NCI-H187 (cell line): ENCODE measurements at places on chromosomes 12 and 14.

DNA sequence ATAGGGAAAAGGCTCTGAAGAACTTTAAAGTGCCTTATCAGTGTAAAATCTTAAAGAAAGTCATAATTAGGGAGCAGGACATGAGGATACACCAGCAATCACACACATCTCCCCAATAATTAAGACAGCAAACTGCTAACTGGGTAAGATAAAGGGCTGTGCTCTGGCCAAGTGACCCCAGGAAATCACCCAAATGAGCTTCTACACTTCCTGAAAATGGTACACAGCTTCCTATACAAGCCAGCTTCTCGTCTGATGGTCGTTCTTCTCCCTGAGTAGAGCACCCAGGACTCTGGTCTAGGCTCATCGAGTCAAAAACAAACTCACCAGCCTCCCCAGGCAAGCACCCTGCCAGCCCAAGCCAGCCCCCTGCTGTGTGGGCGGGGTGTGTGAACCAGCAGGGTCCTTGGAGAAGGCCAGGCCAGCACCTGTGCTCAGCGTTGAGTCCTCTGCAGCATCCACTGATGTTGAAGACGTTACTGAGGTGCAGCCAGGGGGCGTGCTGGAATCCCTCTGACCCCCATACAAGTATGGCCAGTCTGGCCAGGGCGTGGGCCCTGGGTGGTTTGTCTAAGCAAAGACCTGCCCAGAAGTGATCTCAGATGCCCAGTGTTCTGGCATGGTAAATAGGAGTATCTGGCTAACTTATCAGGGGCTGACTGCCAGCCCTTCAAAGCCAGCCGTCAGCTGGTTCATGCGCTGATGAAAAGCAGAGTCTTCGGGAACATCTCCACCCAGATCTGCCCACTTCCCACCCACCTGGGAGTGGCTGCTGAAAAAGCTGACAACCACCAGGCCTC lies 41.4 kb downstream of the ACTN1 start:
- DNase-seq: no peak

GRCh38 chr12:56220611-56221231 lies 1.0 kb downstream of the RNF41 start:
- DNase-seq: no peak

GRCh38 chr14:67539116-67539515 lies 6.0 kb downstream of the PLEKHH1 start:
- DNase-seq: no peak

DNA sequence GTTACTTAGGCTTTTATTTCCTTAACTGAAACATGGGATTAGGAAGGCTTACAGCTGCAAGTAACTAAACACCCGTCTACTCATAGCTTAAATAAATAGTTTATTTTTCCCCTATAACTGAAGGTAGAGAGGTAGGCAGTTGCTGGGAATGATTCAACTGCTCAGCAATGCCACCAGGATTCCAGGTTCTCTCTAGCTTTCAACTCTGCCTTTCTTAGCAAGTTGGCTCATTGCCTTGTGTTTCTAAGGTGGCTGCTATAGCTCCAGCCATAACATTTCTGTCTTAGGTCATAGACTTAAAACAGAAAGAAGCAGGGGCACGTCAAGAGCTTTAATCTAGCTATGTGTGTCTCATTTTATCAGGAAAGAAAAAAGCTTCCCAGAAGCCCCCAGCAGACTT lies 103.7 kb upstream of the MDM1 start:
- DNase-seq: no peak

DNA sequence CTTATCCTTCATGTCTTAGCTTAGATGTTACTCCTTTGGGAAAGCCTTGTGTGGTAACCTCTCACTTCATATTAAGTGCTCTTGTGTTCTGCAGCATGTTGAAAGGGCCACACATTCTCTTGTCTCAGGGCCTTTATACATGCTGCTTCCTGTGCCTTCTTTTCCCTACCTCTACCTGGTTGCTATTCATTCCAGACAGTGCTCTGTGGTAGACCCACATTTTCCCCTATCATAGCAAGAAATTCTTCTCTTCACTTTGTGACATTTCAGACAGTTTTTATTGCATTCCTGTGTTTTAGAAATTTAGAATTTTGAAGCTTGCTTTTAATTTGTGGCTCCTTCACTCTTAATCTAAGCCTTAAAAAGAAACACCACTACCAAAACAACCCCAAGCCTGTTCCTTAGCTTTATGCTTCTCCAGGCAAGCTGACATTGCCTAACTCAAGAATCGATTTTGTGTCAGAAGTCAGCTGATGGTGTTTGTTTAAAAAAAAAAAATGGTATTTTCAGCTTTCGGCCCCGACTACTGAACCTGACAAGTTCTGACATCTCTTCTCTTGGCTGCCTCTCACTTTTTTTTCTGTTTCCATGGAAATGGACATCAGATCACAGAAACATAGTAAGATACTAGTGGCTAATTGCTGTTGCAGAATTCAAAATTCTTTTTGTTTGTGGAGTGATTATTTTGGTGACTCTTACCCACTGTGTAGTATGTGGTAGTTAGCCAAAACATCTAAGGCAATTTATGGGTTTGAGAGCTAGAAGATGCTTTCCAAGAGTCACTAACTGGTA lies 156.3 kb downstream of the NUBPL start:
- DNase-seq: no peak

- peak; percentile 42 for DNase-seq
Observed at GRCh38 chr12:129328235-129328634, 475.0 kb downstream of the GLT1D1 start.

DNA sequence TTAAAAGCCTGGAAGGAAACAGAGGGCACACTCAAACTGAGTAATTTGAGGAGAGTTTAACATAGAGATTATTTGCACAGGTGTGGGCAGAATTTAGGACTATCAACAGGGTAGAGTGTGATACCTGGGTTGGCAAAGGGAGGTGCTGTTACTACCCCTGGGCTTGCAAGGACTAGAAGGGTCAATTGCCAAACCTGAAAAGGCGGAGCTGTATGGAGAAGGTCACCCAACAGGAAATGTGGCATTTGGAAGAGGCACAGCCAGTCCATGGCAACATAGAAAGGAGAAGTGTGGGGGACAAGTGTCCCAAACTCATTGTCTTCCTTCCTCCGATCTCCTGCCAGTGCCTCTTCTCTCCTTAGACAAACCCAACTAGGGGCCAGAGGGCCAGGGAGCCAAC lies 21.6 kb upstream of the MED13L start:
- DNase-seq: no peak

- DNase-seq: no peak
Observed at GRCh38 chr12:83016991-83017390, 330.3 kb downstream of the TMTC2 start.

DNA sequence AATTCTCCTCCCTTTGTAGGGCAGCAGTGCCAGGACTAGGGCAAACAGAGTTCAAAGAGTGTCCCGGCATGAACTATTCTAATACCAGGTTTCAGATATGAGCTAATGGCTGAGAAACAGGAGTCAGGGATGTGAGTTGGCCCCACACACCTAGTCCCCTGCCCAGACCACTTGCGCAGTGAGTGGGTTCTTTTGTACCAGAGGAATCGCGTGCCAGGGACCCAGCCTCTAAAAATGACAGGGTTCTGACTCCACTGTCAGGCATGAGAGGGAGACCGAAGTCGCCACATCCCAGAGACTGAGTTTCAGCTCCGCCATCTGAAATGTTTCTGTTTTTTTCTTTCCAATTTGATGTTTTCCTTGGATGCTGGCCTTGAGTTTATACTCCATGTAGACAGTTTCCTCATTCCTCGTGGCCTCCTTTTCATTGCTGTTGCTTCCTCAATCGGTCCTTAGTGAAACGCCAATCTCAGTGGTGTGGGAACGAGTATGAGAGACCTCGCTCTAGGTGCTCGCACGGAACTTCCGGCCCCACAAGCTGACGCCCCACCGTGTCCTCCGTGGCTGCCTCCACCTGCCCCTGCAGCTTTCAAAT lies 31.5 kb downstream of the FBXL14 start:
- no peak for DNase-seq

GRCh38 chr12:3772380-3772779 lies 19.5 kb upstream of the CRACR2A start:
- no peak for DNase-seq

DNA sequence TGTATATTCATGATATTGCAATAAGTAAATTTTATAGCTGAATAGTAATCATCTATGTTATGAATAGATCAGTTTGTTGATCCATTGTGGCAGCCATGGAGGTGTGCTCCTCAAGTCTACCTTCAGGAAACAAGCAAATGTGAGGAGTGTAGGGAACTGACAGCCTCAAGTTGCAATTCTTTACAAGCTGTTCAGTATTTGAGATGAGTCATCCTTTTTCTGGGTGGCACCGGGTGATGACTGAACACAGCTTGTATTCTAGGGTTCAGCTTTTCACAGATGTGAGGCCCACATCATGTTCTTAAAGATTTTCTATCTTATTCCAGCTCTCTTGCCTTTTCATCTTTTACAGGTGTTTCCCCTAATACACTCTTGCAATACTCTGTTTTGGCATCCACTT lies 452.4 kb downstream of the KCNH5 start:
- DNase-seq: no peak

- no peak for DNase-seq
Observed at GRCh38 chr12:26152507-26153102, 27.8 kb upstream of the BHLHE41 start.

- no peak for DNase-seq
Observed at GRCh38 chr12:111339321-111339938, 29.5 kb downstream of the PHETA1 start.

DNA sequence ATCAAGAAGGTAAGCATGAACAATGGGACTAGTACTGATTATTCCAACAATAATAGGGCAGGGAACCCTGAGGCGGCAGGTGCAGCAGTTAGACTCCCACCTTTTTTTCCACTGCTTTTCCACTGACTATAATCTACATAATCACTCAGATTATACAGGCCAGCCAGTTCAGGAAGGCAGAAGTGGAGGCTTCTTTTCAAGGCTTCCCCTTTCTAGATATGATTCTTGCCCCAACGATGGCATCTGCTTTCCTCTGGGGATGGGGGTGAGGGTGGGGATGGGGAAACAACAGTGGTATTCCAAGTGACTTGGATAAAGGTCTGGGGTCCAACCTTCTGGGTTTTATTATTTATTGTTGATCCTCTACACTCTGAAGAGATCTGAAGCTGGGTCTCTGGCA lies 331 bp downstream of the NCKAP1L start:
- no peak for DNase-seq

DNA sequence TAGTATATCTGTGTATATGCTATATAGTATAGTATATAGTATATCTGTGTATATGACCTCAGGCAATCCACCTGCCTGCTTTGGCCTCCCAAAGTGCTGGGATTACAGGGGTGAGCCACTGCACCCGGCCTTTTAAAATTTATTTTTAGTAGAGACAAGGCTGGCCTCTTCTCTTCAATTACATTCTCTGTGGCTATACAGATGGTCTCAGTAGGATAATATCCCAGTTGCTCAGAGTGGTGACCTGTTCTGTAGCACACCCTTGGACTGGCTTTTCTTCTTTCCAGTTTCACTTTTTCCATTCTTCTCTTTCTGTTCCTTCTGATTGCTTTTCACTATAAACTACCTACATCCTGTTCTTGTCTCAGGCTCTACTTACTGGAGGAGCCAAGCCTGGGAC lies 3.1 kb upstream of the NFATC4 start:
- DNase-seq: no peak

- DNase-seq: no peak
Observed at GRCh38 chr14:89237921-89238529, 179.0 kb downstream of the FOXN3 start.

DNA sequence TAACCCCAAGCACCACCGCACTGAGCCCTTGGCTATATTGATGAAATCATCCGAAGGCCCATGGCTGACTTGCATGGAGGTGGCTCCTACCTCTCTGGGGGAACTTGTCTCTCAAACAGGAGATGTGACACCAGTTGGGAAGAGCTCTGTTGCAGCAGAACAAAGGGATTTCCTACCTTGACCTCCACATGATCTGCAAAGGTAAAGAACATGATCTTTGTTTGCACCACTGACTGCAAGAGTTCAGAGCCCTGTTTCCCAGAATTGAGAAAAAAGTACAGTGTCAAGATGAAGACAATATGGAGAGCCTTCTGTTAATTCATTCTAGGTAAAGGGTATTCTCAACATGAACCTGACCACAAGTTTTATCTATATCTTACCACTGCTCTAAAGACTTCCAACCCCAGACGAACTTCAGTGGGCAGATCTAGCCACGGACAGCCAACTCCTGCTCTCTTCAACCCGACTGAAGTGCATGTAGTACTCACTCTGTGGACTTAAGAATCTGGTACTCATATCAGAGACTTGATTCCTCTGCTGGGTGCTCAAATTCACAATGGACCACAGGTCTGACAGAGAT lies 32.1 kb downstream of the ZFYVE26 start:
- DNase-seq: no peak

GRCh38 chr14:59483819-59484638 lies at the start of the genes JKAMP and L3HYPDH:
Gene JKAMP (plus strand): TSS chr14:59484517. CDS start chr14:59484590, 73 bp downstream.
Gene L3HYPDH (minus strand): TSS chr14:59484408. CDS start chr14:59484316, 92 bp downstream.
- peak; percentile 88 for DNase-seq

GRCh38 chr12:69641546-69641945 lies 30.8 kb upstream of the LRRC10 start:
- no peak for DNase-seq

GRCh38 chr12:123089631-123090353 lies 61.1 kb downstream of the PITPNM2 start:
- no peak for DNase-seq

GRCh38 chr12:12432364-12432763 lies 75.5 kb downstream of the BORCS5 start:
- no peak for DNase-seq

DNA sequence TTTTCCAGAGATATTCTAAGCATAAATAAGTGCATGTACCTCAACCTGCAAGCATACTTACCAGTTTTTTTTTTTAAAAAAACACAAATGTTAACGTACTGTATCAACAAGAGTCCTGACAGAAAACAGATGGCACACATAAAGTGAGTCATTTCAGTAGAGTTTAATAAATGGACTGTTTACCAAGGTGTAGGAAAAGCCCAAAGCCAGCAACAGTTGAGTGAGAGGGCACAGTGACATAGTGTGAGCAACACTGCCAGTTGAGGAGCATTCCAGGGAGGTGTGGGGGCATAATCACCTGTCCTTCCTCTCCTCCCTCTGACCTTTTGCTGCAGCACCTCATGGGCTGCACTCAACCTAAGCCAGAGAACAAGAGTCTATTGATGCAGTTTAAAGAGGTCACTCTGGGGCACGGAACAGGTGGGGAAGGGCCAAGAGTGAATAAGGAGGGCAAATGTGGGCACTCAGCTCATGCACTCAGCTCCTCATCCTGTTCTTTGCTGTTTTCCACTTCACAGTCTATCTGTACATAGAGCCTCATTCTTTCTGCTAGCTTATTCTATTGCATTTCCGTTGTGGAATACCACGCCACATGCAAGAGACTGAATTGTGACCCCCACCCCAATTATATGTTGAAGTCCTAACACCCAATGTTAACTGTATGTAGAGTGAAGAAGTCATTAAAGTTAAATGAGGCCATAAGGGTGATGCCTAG lies 29.3 kb downstream of the DHRS2 start:
- DNase-seq: no peak

GRCh38 chr14:68734231-68734732 lies 58.6 kb downstream of the ZFP36L1 start:
- DNase-seq: no peak

- DNase-seq: peak; percentile 60
Observed at GRCh38 chr14:57486767-57487379, 6.8 kb downstream of the CCDC198 start.

- no peak for DNase-seq
Observed at GRCh38 chr14:99475660-99476059, 5.0 kb downstream of the SETD3 start.
